Spinal cord (tissue), 10 donors: ENCODE measurements at places on chromosomes 11 and 22. TPM values are rescaled to one million over a fixed set of nuclear protein-coding genes. Genes with fewer than 3 reads are reported as not detected.

Gene EMSY
- total RNA-seq: 24.6 TPM

Gene ACR
- total RNA-seq: not detected

Gene UBQLNL
- total RNA-seq: 0.55 TPM

Gene CSNK2A3
- 2.7 TPM for total RNA-seq

Gene TP53AIP1
- total RNA-seq: 0.66 TPM

Gene HBG2
- 12,245 TPM for total RNA-seq

Gene TMEM151A
- total RNA-seq: 8.0 TPM

Gene PLAAT5
- 7.0 TPM for total RNA-seq

Gene PNPLA3
- 7.2 TPM for total RNA-seq

Gene WNT11
- 6.0 TPM for total RNA-seq

Gene SYTL2
- total RNA-seq: 34.7 TPM

Gene RIC3
- total RNA-seq: 38.2 TPM

Gene DDI1
- not detected for total RNA-seq

Gene RAG2
- total RNA-seq: not detected

Gene KCNJ1
- total RNA-seq: not detected

Gene POLA2
- total RNA-seq: 9.1 TPM
